T-helper 9 cell (primary cell): ENCODE measurements at places on chromosomes 7 and 10.

DNA sequence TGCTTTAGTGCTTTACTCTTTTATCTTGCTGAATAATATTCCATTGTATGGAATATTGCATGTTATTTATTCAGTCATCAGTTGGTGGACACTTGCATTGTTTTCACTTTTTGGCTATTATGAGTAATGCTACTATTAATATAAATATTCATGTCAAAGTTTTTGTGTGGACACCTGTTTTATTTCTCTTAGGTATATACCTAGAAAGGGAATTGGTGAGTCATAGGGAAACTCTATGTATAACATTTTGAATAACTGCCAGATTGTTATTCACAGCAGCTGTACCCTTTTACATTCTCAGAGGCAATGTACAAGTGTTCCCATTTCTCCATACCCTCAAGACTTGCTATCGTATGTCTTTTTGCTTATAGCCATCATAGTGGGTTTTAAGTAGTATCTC is 268.7 kb downstream of the SEMA3A start:
- no peak for DNase-seq

GRCh38 chr7:15751191-15751701 is 64.8 kb upstream of the MEOX2 start:
- DNase-seq = no peak

GRCh38 chr7:148135116-148135515 is 455.4 kb upstream of the C7orf33 start:
- no peak for DNase-seq

DNA sequence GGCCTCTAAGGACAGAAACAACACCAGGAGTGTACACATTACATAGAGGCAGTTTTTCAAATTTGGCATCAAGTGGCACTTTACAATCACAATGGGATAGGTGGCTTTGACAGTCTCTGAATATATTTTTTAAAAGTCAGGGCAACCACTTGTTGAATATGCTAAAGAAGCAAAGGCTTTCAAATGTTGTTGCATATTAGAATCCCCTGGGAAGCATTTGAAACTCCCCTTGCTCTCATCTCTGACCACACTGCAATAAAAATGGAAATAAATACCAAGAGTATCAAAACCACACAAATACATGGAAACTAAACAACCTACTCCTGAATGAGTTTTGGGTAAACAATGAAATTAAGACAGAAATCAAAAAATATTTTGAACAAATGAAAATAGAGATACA is 106.5 kb upstream of the RAB11FIP2 start:
- no peak for DNase-seq

- no peak for DNase-seq
Observed at GRCh38 chr10:74234569-74234968, 83.5 kb downstream of the ADK start.

DNA sequence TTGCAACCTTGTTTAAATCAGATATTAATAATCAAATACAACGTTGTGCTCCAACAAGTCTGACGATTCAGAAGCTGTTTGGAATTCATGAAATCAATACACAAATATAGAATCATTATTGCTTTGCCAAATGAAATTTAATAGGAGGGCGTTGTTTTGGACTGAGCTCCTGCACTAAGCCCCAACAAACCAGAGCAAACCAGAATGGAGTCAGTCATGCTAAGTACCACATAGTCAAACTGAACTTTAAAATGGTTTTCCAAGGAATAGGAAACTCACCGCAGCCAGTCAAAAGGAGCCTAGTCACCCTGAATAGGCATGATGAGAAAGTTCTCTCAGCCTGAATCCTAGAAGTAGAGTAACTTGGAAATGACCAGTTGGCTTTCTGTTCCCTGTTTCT is 53.7 kb downstream of the HACD1 start:
- DNase-seq = no peak

DNA sequence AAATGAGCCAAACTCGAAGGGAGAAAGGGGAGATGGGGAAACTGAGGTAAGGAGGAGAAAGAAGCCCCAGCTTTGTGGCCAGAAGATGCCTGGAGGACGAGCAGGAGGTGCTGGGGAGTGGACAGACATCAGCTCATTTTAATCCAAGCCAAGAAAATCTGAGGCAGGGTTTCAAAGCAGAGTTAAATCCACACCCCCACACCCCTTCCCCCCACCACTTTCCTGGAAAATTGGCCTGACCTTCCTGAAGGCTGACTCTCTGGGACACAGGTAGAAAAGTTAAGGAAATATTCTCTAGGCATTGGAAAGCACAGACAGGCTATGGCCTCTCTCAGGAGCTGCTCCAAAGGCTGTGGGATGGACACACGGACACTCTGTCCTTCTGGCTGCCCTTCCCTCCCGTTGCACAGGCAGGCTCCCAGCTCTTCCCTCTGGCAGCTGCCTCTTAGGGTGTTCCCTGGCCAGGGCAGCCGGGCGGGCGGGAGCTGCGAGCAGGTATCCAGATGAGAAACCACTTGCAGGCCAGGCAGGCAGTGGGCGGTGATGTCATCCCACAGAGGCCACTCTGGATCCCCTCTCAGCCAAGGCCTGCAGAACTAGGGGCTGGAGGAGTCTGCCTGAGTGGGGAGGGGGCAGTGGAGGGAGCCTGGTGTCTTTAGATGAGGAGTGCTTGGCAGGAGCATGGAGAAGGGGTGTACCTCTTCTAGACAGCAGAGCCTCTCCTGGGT is 171.8 kb downstream of the NEURL1 start:
- DNase-seq = no peak

GRCh38 chr10:62582804-62583208 is 208.6 kb downstream of the ZNF365 start:
- no peak for DNase-seq

GRCh38 chr10:104835422-104835821 is 194.3 kb downstream of the SORCS3 start:
- DNase-seq = no peak

- no peak for DNase-seq
Observed at GRCh38 chr10:102613286-102613685, 31.0 kb upstream of the TRIM8 start.

DNA sequence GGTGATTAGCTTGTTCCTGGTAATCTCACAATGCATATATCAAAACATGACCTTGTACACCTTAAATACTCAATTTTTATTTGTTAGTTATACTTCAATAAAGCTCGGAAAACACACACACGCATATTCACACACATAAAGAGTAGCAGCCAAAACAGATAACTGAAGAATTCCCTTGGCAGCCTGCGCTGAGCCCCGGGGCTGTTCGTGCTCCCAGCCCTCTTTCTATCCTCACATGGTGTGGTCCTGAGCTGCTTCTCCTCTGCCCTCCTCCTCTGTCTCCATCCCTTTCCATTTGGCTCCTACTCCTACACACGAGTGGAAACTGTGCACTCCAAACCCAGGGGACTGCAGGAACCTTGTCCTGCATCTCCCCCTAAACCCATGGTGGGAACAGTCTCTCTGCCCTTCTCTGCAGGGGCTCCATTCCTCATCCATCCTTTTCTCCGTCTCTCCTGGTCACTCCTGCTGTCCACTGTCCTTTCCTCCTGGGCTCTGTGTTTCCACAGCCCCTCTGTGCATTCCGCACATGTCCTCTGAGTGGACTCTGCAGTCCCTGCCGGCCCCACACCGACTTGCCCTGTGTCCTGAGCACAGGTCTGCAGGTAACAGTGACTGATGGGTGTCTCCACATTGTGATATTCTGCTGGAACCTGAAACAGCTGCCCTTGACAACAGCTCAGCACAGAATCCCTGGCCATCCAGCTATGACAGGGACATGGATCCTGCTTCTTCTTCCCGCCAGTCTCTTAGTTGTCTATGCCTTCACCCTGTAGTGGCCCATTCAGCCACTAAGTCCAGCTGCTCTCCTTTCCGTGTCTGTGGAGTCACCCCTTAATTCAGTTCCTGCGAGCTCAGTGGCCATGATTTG is 216.8 kb upstream of the ZNF32 start:
- no peak for DNase-seq
